Sciatic nerve (tissue), 2 donors: ENCODE measurements at places on chromosomes 13 and 19.

GRCh38 chr13:46659413-46660065 is 106.6 kb downstream of the LRCH1 start:
- DNase-seq, result no peak

- no peak for DNase-seq
Observed at GRCh38 chr13:75581874-75582640, 32.5 kb downstream of the UCHL3 start.

- no peak for DNase-seq
Observed at GRCh38 chr13:54884682-54885081, 1856.1 kb downstream of the OLFM4 start.

- DNase-seq, result no peak
Observed at GRCh38 chr13:110262082-110262436, 44.9 kb downstream of the COL4A1 start.

GRCh38 chr19:50629801-50630200 is 9.9 kb downstream of the SYT3 start:
- DNase-seq, result no peak

DNA sequence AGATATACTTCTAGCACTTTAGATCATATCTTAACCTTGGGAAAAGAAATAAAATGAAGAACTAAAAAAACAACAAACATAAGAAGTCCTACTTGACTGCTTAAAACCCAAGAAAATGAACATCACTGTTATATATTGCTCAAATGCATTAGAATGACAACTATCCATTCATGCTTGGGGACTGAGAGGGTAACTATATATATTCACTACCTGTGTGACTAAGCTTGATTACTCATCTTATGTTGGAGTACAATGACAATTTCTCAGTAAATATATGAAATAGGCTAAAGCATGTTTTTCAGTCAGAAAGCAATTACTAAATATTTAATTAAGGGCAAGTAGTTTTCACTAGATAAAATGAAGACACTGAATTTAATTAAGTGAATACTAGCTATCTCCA is 40.1 kb downstream of the ZC3H13 start:
- no peak for DNase-seq
